ENCODE measurements at places on chromosomes 1 and 21. TPM values are rescaled to one million over a fixed set of nuclear protein-coding genes. Genes with fewer than 3 reads are reported as not detected.
A peak's percentile ranks its signal among the peaks of the same experiment; 100 is the strongest.

GRCh38 chr1:209583408-209583807, at the start of gene CAMK1G:
Gene CAMK1G (plus strand): TSS chr1:209583714. CDS start chr1:209594984, 11,270 bp downstream.
- DNase-seq: peak; percentile 63

DNA sequence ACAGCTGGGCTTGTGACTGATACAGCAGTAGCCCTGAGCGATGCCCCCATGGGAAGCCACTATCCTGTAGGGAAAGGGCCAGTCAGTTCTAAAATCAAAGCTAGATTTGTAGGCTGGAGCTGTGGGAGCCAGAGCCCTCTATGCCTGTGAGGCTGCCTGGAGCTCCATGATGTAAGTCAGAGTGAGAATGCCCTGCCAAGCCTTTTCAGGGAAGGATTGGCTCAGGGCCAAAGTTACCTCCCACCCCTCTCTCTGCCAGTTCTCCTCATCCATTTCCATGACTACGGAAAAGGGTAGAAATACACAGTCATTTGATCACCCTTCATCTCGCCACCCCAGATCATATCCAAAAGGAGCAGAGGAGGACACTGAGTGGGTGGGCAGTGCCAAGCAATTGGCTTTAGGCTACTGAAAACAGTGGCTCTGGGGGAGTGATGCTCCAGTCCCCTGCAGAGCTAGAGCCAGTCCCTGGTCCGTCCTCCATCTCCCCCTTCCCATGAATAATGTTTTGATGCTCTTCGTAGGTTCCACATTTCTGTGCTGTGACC, 59.5 kb upstream of the KCNA3 start:
- no peak for DNase-seq

DNA sequence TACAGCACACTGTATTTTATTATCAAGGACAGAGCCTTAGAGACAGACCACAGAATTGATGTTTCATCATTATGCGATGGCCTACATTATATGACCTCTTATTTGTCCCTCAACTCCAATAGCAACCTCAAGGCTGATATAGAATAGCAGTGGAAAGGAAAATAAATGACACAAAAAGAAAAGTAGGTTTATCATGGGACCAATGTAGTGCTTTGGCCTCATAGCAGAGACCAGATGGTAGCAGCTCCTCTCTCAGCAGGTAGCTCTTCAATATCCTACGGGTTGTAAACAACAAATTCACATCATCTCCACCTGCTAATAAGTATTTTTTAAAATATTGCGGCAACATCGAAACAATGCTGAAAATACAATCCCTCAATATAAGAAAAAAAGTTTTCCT, 25.2 kb downstream of the ANP32E start:
- no peak for DNase-seq

Gene LZIC
- polyA plus RNA-seq: 77.8 TPM

Gene C1QA
- polyA plus RNA-seq: 13.2 TPM

Gene PLA2G2D
- polyA plus RNA-seq: not detected

Gene SPRR2E
- polyA plus RNA-seq: 0.29 TPM

Gene MCOLN3
- polyA plus RNA-seq: 0.79 TPM

Data from left renal pelvis (tissue), 4 donors.